Activated CD4-positive, alpha-beta T cell treated with anti-CD3 and anti-CD28 coated beads, Interleukin-2, amount 50 U/mL, for 4 hours (primary cell): ENCODE measurements at places on chromosomes 6 and 20.

DNA sequence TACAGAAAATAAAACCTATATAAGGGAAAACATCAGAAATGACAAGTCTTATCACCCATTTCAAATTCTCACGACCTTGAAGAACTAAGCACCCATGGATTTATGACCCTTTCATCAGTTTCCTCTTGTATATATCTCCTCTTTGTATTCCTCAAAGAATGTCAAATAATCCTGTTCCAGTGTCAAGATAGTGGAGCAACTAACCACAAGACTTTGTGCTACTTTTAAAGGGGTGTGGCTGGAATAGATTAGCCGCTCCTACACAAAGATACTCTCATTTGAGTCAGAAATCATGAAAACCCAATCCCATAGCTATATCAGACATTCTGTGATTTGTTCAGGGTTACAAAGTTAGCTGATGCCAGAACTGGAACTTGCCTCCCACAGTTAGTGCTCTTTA is 6.6 kb downstream of the REPS1 start:
- no peak for DNase-seq

- no peak for DNase-seq
Measured at GRCh38 chr6:148827416-148828045, 80.7 kb downstream of the UST start.

- DNase-seq: no peak
Measured at GRCh38 chr6:50305660-50306059, 255.9 kb upstream of the DEFB112 start.

GRCh38 chr6:137949686-137950390 is 82.8 kb downstream of the TNFAIP3 start:
- no peak for DNase-seq
